ENCODE measurements at places on chromosomes 6 and 20.

- DNase-seq = no peak
Observed at GRCh38 chr6:15569035-15569995, 93.5 kb downstream of the DTNBP1 start.

DNA sequence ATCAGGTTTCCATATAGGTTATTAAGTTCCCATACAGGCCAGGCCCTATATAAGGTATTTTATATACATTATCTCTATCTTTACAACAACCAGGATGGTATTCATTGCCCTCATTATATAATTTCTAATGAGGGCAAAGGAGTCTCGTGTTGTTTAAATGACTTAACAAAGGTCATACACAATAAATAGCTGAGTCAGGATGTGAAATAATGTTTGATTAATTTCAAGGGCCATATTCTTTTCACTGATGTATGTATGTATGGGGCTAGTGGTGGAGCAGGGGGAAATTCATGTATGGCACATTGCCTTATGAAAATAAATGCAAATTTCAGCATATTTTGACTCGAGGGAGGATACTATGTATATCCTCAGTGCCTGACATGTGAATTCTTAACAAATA is 200.7 kb downstream of the FAXC start:
- DNase-seq = no peak

DNA sequence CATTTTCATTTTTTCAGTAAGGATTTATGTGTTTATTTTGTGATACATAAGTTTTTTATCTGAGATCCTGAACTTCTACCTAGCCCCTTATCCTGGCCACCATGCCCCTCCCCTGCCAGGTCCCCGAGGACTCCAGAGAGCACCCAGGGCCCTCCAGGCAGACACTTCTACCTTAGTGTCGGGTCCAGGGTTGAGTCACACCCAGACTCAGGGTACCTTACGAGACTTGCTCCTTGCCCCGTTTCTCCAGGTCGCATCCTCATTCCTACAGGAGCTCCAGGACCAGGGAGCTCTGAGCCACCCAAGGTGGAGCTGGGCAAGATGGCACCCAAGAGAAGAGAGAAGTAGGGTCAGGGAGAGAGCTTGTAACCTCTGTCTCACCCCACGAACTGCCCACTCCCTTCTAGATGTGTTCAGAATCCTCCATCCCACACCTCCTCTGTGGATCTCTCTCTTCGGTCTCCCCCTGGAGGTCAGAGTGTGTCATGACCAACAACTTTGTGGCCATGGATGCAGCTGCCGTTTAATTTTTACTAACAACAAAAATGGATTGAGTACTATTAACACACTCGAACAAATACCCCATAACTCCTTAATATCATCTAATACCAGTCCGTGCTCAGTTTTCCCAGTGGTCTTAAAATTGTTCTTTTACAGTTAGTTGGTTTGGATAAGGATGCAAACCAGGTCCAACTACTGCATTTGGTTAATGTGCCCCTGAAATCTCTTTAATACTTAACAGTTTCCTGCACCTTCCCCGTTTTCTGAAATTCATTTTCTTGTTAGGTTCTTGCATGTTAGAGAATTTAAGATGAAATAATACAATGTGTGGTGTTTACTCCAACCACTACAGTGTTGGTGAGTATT is 130.6 kb upstream of the INSM1 start:
- DNase-seq = no peak

- DNase-seq = no peak
Observed at GRCh38 chr20:32570401-32571190, 14.5 kb downstream of the NOL4L start.

GRCh38 chr6:39561536-39562266 is 163.5 kb downstream of the KIF6 start:
- DNase-seq = no peak

- no peak for DNase-seq
Observed at GRCh38 chr6:150987371-150987828, 121.9 kb downstream of the MTHFD1L start.

DNA sequence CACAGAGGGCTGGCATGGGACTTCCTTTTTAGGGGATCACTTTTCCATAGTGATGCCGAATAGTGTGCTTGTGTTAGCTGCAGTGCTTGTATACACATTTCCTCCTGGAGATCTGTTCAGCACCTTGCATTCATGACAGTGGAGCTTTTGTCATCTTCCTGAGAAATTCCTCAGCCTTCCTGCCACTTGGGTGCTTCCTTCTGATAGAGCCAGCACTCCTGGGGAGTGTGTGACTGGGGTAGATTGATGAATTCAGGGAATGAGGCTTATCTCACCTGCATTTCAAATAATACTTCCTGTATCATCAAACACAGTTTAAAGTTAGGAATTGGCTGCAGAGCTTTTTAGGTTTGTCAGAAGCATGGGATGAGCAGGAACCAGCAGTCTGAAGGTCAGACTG is 48.8 kb upstream of the SCGN start:
- no peak for DNase-seq

DNA sequence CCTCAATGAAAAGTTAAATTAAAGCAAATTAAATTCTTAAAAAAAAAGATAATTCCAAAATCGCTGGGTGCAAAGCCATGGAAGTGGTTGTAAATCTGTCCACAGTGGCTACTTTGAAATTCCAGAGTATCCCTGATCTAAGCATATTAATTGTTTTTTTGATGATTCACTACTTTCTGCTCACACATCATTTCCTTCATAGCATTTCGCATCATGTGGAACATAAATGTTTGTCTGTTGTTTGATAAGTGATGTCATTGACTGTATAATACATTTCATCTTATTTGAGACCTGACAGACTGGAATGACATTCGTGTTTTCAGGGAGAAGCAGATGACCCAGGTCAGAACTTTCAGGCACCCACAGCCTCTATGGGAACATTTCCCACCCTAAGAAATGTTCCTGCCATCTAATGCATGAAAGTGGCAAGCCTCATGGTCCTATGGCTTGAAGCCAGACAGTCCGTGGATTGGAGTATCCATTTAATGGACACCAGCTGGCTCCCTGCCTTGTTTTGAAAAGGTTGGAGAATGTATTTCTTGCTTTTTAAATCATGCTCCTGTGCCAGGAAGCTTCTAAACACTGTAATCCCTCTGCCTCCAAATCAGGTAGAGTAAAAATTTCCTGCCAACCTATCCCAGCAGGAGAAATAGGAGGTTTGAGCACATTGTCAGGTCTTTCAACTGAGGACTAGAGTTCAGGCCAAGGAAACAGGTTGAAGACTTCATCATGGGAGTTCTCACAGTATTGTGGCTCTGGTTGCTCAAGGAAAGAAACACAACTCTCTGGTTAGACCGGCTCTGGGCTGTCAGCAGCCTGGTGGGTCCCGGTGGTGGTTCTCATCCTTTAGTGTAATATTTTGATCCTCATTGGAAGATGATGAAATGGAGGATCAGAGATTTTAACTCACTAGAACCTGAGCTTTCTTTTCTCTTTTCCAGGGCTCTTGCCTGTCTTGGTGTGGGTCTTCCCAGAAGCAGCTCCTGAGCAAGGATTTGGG is 157.9 kb downstream of the SLC24A3 start:
- no peak for DNase-seq

- DNase-seq = no peak
Observed at GRCh38 chr6:170067923-170068360, 222.9 kb downstream of the DLL1 start.

DNA sequence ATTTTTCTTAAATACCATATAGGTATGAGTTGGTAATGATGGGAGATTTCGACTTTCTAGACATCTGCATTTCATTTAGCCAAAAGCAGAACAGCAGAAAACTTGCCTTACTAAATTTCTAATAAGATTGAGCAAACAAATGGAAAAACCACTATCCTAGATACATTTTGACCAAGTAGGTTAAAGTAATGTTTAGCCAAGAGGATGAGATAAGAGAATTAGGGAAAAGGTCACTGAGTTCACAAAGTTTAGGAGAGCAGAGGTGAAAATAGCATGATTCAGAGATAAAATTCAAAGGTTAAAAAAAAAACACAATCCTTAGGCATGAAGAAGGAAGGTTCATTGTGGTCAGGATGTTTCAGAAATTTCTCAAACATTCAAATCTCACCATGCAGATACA is 450.3 kb downstream of the CD83 start:
- no peak for DNase-seq

DNA sequence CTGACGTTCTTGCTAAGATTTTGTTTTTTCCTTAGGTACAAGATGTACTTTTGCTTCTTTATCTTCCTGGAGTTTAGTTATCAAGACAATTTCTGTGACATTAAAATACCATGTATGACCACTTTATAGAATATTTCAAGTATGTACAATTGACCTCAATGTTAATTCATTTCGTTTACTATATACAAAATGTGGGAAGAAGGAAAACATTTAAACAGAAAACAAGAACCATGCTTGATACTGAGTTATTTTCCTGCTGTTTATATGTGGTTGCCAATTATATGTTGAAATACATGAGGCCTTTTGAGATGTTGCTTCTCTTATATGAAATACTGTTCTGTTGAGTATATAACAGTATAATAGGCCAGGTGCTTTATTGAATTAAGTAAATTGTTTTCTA is 184.3 kb downstream of the JARID2 start:
- no peak for DNase-seq

DNA sequence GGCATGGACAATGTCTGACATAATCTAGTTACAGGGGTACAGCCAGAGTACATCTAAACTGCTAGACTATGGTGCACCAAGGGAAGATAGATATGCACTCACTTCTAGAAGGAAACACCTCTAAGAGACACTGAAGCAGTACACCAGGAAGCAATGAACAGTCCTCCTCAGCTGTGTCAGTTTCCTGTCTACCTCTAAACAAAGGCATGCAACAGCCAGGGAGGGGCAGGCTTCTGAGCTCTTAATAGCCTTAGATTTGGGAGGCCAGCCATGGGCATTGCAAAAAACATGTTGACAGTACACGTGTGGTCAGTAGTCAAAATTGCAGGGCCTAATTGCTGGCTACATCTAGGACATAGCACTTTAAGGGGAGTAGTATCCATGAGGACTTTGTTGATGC is 21.4 kb downstream of the CRYBG1 start:
- no peak for DNase-seq
